ENCODE measurements at places on chromosomes 12 and 14.

DNA sequence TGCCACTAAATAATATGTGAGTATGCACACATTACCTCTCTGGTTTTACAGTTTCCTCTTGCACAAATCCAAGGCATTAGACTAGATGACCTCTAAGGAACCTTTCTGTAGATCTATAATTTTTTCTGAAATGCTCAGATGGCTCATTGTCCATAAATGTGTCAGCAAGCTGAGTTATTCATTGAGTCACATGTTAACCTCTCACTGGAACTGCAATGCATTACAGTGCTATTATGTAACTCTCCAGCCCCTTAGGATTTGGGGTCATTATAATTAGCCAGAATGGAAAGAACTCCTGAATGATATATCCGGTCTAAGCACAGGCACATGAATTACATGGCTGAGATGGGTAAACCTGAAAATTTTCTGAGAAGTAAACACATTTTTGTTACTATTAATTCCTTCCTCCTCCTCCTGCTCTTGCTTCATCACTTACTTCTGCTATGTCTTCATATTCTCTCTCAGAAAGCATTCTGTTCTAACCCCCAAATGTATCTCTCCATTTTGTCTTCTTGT is 20.3 kb upstream of the DRAM1 start:
- peak; percentile 89 for DNase-seq

GRCh38 chr12:81896771-81897170 is 137.6 kb upstream of the PPFIA2 start:
- DNase-seq, result no peak

DNA sequence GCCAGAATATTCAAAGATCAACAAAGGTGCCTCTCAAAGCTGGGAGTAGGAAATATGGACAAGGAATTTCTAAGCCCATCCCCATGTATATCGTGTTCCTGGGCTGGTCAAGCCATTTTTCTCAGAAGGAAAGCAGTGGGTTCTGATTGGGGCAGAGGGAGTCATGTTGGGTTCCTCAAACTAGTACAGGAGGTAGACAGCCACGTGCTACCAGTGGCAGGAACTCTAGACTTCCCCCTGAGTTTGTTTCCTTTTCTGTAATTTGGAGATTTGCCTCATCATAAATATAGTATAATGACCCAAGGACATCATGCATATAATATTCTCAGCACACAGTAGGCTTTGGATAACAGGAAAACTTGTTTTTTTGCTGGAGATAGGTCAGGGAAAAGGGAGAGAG is 16.4 kb upstream of the PLEKHH1 start:
- DNase-seq, result no peak

- peak; percentile 73 for DNase-seq
Measured at GRCh38 chr12:120230326-120230973, 29.5 kb upstream of the RPLP0 start.

DNA sequence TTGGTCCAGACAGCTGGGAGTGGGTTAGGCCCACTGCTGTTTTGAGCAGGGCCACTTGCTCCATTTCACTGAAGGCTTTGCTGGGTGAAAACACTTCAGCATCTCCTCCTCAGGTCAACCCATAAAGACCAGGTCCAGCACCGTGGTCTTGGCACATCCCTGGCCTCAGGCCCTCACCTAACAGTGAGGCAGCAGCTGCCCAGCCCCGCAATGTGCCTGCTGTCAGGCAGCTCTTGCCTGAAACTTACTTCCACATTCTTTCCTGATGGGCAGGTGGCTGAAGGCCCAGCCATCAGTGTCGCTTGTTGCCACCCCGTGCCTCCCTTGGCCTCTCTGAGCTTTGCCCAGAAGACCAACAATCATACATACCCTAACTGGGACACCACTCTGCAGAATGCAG is 54.4 kb downstream of the ANAPC7 start:
- DNase-seq, result no peak
